ENCODE measurements at places on chromosomes 3 and 15.

DNA sequence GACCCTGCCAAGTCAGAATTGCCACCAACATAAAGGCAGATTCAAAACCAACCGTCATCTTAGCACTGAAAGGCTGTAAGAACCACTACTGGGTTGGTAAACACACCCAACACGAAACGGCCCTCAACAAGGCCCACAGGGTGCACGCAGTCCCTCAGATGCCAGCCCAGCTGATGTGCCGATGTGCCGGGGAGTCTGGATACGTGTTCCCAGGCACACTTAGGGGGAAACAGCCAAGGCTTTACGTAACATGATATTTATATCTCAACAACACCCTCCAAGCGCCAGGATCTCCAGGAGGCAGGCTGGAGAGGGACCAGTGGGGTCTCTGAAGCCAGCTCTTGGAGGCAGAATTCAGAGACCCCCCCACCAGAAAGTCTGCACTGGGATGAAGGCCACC is 14.2 kb downstream of the POC1A start:
- DNase-seq, result no peak

- DNase-seq, result no peak
These were observed 35.5 kb downstream of the IL5RA start for GRCh38 chr3:3074551-3075257.

DNA sequence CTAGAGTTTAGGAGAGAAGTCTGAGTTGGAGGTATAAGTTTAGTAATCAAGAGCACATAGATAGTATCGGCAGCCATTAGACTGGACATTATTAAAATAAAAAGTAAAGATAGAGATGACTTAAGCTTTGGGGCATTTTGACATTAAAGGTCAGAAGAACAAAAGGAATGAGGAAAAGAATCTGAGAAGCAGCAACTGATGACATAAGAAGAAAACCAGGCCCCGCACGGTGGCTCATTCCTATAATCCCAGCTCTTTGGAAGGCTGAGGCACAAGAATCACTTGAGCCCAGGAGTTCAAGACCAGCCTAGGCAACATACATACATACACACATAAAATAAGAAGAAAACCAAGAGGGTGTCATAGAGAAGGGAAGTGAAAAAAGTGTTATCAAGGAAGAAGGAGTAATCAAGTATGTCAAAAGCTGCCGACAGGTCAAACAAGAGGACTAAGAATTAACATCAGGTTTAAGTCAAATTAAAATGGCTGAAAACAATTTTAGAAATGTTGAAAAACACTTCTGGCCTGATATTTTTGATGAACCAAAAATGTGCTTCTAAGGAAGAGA is 38.9 kb downstream of the ACAP2 start:
- peak; percentile 17 for DNase-seq

GRCh38 chr3:32995098-32995497 is 43.7 kb downstream of the CCR4 start:
- DNase-seq, result no peak

DNA sequence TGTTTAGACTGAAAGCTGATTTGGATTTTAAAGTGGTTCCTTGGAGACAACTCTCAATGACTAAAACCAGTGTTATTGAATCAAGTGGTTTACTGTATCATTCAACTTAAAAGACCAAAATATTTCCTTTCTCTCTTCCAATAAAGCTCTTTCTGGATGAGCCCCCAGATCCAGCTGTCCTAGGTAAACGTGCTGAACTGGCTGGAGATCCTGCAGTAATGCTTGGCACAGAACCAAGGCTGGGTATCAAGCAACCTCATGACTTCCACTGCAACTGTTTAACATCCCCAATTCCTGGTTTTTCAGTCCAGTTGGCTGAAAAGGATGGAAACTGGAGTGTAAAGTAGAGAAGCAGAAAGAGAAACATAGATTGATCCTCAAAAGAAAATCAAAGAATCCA is 28.9 kb downstream of the SEC22C start:
- DNase-seq, result no peak

DNA sequence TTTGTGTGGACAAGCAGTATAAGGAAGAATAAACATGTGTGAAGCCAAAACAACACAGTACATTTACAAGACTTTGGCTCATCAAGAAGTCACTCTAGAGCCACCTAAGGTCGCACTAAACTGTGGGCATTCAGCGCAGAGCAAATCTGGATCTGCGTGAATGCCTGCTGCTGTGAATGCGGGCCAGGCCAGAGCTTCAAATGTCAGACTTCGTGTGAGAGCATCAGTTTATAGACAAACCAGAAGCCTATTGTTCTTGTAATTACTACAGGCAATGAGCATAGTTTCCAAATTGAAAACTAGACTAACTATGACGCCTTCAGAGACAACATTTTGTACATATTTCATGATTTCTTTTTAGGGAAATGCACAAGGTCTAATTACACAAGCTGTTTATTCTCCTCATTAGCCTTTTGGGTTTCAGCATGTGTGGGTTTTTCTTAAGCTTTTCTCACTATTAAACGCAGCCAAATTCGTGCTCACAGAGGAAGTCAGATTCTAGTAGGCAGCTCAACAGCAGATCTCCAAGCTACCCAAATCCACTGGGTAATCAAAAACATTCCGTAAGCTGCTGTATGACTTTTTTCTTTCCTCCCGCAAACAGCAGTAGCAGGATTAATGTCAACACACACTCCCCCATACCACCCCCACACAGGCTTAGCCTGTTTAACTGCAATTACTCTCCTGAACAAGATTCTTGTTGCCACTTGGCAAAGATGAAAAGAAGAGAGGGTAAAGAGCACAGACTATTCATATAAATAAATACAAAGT is 84.5 kb upstream of the SETMAR start:
- no peak for DNase-seq

DNA sequence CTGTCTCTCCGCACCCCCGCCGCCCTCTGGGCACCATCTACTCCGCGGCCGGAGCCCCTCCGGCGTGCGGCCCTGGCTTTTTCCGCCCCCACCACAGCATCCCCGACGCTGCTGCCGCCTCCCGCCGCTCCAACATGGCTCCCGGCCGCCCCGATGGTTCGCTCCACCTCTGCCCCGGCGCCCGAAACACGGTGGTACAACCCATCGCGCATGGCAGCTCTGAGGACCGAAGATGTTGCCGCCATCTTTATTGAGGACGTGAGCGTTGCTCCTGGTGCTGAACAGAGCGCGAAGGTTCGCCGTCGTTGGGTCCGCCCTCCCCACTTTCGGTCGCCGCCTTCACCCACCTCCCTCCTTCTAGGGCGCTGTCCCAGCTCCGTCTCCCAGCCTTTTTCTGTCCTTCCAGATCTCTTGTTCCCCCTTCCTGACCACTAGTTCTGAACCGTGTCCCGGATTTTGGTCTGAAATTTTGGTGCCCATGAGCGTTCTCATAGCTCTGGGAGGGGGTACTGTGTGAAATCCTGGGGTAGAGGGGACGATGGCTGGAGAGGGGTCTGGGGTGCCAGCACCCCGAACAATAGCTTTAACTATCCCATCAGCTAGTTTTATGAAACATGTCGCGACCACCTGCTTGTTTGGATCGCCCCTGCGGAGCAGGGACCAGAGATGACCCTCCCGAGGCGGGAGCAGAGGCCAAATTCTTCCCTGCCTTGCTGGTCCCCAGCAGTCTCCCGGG is at the start of gene CELSR3:
Gene CELSR3, minus strand, starts transcription at position 134 of the 736 bp plus-strand sequence. CDS start 252 bp downstream, outside the sequence.
- DNase-seq, result peak; percentile 84

- no peak for DNase-seq
These were observed 94.4 kb downstream of the SCN11A start for GRCh38 chr3:38957296-38957695.

DNA sequence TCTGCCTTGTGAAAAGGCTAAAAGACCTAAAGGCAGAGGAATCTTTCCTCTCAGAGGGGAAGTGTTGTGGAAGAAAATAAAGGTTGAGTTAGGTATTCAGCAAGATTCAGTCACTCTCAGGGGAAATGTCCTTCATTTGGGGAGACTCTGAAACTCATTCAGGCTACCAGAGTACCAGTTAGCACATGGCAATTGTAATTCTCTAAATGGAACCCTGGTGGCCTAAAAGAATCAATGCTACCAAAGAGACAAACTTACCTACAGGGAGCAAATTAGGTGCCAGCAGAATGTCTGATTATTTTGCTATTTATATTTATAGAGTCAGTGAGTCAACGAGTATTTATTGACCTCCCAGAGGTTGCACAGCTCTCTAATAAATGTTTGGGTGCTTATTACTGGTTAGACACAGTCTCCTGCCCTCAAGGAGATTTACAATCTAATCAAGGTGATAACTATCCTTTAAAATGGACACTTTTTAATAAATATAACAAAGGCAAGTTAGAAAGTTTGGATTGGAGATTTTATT is 33.9 kb upstream of the CDIN1 start:
- no peak for DNase-seq

DNA sequence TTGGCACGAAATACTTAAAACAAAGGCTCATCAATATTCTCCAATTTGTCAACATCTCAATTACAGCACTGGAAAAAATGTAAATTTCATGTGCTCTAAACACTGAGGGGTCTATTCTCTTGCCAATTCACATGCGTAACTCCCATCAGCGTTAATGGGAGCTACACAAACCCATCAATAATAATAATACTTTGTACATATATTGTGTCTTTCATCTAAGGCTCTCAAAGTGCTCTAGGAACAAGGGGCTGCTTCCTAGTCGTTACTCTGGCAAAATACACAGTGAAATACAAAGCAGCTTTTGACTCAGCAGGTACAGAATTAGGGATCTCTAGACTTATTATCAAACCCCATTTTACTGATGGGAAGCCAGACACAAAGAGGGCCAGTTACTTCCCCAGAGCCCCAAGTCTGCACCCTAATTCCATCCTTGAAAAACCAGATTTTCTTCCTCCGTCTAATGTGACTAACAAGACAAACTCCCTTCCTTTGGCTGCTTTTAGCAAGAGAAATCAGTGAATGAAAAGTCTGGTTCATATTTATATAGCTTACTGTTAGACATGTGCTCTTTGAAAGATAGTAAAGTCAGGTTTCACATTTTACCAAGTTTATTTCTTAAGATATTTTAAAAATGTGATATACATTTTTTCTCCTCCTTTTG is 20.0 kb downstream of the MEIS2 start:
- no peak for DNase-seq

GRCh38 chr15:50909010-50909317 is 481 bp downstream of the AP4E1 start:
- no peak for DNase-seq

DNA sequence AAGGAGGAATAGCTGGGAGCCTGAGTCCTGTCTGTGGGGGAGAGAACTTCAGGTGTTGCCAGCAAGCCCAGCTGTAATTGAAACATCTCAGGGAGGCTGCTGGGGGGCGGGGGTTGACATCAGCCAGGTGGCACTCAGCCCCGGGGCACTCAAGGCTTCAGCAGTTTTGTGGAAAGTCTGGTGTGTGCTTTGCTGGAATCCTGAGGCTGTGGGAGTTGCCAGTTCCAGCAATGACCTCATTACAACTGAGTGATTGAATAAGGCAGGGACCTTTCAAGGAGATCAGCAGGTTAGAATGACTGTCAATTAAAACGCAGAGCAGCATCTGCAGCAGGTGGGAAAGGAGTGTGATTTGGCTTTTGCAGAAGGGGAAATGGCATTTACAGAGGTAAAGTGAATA is 75.7 kb downstream of the FAM43A start:
- DNase-seq, result no peak

GRCh38 chr3:126337980-126338651 is 19.1 kb downstream of the KLF15 start:
- DNase-seq, result no peak

- DNase-seq, result no peak
These were observed 137.9 kb downstream of the DNAJB8 start for GRCh38 chr3:128328546-128329458.

GRCh38 chr3:125292015-125292414 is 79.5 kb upstream of the SLC12A8 start:
- no peak for DNase-seq

- DNase-seq, result peak; percentile 98
These were observed 38.0 kb downstream of the PRICKLE2 start for GRCh38 chr3:64187065-64187959.

All from fibroblast of skin of abdomen (primary cell).